Pons (tissue), 1 donor: ENCODE measurements at places on chromosomes 5 and 9.

GRCh38 chr5:1101961-1102713, 9.7 kb downstream of the SLC12A7 start:
- DNase-seq: no peak

GRCh38 chr5:176803943-176804498, 6.3 kb upstream of the UNC5A start:
- no peak for DNase-seq

GRCh38 chr9:137085920-137086530, 760 bp upstream of the MAN1B1 start:
- DNase-seq: no peak

DNA sequence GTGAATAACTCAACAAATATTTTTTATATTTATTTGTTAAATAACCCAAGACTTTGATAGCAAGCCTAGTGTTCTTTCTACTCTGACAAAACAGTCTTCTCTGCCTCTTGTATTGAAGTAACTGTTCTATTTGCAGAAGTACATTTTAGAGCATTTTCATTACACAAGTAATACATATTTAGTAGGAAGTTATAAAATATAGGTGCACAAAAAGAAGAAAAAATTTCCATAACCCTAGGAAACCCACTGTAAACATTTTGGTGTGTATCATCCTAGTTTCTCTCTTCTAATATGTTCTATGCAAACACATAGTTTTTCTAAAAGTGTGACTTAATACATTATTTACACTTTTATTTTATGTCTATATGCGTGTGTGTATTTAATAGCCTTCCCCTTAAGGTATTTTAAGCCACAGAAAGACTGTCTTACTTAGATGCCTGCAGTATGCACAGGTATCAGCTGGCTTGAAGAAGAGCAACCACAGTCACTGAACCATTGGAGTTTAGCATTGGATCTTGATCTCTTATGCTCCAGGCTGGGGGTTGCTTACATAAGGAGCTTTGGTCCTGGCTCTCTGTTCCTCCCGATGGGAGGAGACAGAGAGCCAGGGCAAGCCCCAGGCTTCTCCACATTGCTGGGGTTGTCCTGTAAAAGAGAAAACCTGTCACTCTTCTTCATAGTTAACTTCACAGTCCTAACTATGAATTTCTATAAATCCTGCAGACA, 3.8 kb downstream of the SELENOP start:
- peak; percentile 85 for DNase-seq

GRCh38 chr5:123051206-123051605, 14.7 kb upstream of the PPIC start:
- DNase-seq: no peak

DNA sequence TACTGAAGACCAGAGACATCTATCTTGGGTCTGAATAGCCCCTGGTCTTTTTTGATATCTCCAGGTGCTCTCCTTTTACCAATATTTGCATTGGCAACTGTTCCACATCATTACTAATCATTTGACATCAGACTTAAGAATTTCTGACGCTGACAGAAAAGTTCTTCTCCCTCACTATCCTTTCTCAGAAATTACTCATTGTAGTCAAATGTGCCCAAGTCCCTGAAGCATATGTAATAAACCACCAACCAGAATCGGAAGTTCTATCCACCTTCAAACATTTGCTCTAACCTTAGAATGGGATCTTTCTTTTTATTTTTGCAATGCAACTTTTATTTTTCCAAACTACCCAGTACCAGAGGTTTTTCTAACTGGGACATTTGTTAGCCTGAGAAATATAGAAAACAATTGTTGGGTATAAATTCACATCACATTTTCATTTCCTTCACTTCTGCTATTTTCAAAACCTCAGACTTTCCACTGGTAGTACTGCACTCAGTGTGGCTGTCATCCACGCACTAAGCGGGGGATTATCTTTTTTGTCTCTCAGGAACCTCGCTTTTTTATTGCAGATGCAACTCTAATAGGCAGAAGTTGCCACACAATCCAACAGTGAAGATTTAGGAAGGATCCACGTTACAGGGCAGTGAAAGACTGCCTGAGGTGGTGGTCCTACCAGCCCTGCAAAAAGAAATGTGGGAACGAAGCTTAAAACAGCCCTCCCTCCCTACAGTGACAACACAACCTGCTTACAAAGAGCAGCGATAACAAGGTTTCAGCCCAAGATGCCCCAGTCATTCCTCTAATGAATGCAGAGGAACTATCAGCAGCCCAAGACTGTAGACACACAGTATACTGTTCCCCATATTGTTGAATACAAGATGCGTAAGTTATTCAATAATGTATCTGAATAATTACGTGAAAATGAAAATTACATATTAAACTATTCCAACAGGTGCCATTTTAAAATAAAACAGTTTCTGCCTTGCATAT, 201.2 kb downstream of the EBF1 start:
- no peak for DNase-seq

- DNase-seq: no peak
Measured at GRCh38 chr5:87755360-87755759, 342.6 kb upstream of the CCNH start.

DNA sequence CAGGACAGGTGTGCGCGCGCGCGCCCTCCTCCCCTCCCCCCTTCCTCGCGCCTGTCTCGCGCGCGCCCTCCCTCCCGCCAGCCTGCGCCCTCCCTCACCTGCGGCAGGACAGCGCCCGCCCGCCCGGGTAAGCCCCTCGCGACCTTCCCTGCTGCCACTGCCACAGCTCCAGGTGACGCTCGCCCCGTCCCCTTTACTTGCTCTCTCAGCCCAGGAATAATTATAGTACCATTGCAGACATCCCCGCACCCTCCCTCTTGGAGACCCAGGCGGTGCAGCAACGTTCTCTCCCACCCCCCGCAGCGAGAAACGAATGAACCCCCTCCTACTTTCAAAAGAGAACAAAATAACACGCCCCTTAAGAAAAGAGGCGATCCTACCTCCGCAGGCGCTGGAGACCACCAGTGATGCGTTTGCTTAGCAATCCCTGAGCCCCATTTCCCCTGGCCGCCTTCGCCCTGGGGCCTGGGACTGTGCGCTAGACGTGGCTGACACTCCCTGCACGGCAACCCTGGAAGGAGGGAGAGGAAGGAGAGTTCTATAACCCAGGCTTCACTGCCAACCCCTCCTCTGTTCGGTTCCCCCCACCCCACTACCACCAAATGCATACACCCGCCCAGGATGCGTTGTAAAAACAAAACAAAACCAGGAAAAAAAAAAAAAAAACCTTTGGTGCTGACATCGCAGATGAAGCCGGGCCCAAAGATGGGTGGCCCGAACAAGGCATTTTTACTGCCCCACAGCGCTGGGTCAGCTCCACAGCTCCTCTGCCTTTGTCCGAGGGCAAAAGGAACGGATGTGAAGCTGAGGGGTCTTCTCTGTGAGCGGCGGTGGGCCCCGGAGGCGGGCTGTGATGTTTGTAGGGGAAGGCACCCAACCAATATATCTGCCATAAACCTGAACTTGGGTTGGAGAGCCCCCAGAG, 5.6 kb upstream of the PURA start:
- no peak for DNase-seq

- no peak for DNase-seq
Measured at GRCh38 chr5:34722183-34722582, 66.1 kb downstream of the RAI14 start.

GRCh38 chr5:135596157-135596763, 17.5 kb upstream of the CXCL14 start:
- DNase-seq: no peak

DNA sequence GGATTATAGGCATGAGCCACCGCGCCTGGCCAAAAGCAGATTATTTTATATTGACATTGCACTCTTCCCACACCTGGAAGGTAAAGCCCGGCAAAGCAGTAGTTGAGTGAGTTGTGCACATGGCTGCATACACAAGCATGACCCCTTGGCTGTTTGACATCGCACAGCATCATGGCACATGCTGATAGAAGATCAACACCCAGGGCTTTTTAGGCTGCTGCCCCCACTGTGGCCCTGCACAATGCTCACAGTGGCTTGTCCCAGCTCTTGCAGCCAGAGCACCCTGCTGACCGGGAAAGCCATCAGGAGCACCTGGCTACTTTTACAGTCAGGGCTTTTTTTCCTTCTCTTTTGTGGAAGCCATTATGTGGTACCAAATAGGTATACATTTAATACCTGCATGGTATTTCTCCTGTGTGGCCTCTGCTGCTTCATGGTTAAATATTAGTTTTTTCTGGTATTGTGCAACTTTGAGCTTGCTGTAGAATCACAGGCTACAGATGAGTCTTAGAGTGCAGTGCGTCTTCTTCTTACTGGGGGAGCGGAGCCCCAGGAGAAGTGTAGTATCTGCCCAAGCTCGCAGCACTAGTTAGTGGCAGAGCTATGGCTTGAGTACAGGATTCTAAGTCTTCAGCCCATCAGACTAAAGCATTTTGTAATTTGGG, 264.5 kb downstream of the AOPEP start:
- DNase-seq: no peak

- DNase-seq: no peak
Measured at GRCh38 chr9:135951889-135952663, 9.1 kb downstream of the UBAC1 start.

DNA sequence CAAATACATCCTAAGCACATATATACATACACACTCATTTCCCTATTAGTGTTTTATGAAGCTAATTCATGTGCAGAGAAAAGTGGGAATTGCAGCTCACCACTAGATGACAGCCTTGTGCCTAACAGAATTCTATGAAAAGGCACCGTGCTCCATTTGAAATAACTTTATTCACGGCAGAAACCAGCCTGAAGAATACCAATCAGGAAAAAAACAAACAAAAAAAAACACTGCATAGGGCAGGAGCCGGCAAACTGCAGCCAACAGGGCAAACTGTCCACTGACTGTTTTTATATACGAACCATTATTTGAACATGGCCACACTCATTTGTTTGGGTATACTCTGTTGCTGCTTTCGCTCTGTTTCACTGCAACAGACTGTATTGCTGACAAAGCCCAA, 33.6 kb downstream of the ERMP1 start:
- DNase-seq: peak; percentile 83

DNA sequence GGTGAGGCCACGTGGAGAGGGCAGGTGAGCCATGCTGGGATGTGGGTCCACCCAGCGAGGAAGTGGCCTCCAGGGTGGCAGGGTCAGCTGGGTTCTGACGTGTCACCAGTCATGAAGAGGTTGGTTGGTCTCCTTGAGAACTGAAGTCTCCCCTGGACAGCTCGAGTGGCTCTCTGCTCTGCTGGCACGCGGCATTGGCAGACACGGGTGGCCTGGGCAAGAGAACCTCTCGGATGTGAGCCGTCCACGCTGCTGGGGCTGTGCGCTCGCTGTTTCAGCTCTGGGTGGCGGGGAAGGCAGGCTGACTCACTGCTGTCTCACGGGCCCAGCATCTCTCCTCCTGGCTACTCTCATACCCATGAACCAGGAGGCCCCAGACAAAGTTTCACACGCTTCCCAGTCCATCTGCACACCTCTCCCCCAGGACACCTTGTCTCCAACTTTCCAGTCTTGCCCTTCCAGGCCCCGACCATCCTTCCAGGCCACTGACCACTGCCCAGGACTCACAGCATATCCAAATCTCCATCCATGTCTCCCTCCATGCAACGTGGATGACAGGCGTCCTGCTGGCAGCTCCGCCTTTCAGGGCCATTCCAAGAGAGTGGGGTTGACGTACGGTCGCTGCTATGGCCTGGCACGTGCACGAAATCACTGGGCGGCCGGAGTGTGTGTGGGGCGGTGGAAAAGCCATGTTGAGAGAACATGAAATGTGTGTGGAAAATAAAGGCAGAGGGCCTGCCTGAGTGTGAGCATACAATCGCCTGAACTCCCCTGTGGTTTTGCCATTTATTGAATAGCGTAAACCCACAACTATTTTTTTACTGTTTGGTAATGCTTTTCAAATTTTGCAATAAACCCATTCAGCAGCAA, 145.0 kb upstream of the COL5A1 start:
- no peak for DNase-seq

GRCh38 chr5:55592388-55593114, 57.8 kb upstream of the PLPP1 start:
- no peak for DNase-seq

GRCh38 chr5:65326922-65327321, 154.8 kb downstream of the ADAMTS6 start:
- DNase-seq: no peak
